ENCODE measurements at places on chromosomes 7 and 10.

GRCh38 chr10:3470191-3470590 is 297.6 kb upstream of the PITRM1 start:
- DNase-seq = no peak

- peak; percentile 78 for DNase-seq
Observed at GRCh38 chr7:1646957-1647891, 22.9 kb upstream of the ELFN1 start.

DNA sequence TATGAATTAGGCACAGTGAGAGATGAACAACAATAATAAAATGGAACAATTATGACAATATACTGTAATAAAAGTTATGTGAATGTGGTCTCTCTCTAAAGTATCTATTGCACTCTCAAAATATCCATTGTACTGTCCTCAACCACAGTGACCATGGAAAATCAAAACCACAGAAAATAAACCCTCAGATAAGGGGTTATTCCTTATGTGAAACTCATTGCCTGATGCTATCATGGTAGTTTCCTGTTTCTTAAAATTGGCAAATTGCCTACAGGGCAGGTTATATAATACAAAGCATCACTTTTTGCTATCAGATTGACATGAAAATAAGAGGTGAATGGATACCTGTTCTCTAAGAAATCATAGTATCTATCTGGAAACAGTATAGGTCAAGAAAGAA is 3.8 kb downstream of the MCM10 start:
- DNase-seq = no peak

- no peak for DNase-seq
Observed at GRCh38 chr10:131998845-131999681, 17.3 kb upstream of the BNIP3 start.

DNA sequence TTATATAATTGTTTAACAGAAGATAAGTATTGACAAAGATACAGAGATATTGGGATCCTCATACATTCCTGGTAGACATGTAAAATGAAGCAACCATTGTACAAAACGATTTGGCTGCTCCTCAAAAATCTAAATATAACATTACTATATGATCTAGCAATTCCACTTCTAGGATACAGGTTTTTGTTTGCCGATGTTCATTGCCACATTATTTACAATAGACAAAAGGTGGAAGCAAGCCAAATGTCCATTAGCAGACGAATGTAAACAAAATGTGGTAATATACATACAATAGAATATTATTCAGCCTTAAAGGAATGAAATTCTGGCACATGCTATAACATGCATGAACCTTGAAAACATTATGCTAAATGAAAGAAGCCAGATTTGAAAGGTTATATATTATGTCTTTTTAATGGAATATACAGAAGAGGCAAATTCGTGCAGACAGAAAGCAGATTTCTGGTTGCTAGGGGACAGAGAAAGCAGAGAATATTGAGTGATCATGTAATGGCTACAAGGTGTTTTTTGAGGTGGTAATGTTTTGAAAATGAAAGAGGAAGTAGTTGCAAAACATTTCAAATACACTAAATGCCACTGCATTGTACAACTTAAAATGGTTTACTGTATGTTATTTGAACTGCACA is 44.9 kb downstream of the POLR1F start:
- DNase-seq = no peak

GRCh38 chr10:34380856-34381255 is 434.2 kb downstream of the PARD3 start:
- peak; percentile 47 for DNase-seq

GRCh38 chr10:44760513-44760912 is 150.6 kb upstream of the TMEM72 start:
- DNase-seq = no peak

GRCh38 chr7:49527182-49527581 is 246.3 kb upstream of the VWC2 start:
- no peak for DNase-seq

GRCh38 chr10:61284222-61284890 is 168.8 kb downstream of the TMEM26 start:
- peak; percentile 31 for DNase-seq

GRCh38 chr7:101693498-101694091 is 64.5 kb upstream of the MYL10 start:
- no peak for DNase-seq

- no peak for DNase-seq
Observed at GRCh38 chr10:117674646-117675045, 132.1 kb downstream of the EMX2 start.

- peak; percentile 52 for DNase-seq
Observed at GRCh38 chr10:33553748-33554571, 219.5 kb upstream of the NRP1 start.

- no peak for DNase-seq
Observed at GRCh38 chr7:128791972-128792327, 182 bp downstream of the CCDC136 start.
